Naive thymus-derived CD8-positive, alpha-beta T cell (primary cell): ENCODE measurements at places on chromosomes 13 and 19.

- H3K36me3 ChIP-seq, result peaks cover 74% of the 10 kb centered on the region
- no peaks in the 10 kb centered on the region for H3K4me1 ChIP-seq
- no peaks in the 10 kb centered on the region for H3K27me3 ChIP-seq
- DNase-seq, result no peak
- no peak overlapping the region for H3K4me3 ChIP-seq
Measured at GRCh38 chr13:98796798-98797197, 44.3 kb upstream of the SLC15A1 start.

GRCh38 chr13:113252516-113253095, 43.2 kb downstream of the CUL4A start:
- no peak overlapping the region for H3K27ac ChIP-seq
- H3K4me3 ChIP-seq, result no peak overlapping the region
- no peaks in the 10 kb centered on the region for H3K27me3 ChIP-seq
- H3K36me3 ChIP-seq, result no peaks in the 10 kb centered on the region

GRCh38 chr13:30918662-30919405, 12.8 kb downstream of the MEDAG start:
- no peak overlapping the region for H3K4me3 ChIP-seq
- no peaks in the 10 kb centered on the region for H3K36me3 ChIP-seq
- peaks cover 23% of the 10 kb centered on the region for H3K27me3 ChIP-seq
- DNase-seq, result no peak
- H3K27ac ChIP-seq, result no peak overlapping the region

GRCh38 chr13:30847650-30848307, 58.3 kb upstream of the MEDAG start:
- no peaks in the 10 kb centered on the region for H3K36me3 ChIP-seq
- H3K27ac ChIP-seq, result no peak overlapping the region
- H3K27me3 ChIP-seq, result no peaks in the 10 kb centered on the region

DNA sequence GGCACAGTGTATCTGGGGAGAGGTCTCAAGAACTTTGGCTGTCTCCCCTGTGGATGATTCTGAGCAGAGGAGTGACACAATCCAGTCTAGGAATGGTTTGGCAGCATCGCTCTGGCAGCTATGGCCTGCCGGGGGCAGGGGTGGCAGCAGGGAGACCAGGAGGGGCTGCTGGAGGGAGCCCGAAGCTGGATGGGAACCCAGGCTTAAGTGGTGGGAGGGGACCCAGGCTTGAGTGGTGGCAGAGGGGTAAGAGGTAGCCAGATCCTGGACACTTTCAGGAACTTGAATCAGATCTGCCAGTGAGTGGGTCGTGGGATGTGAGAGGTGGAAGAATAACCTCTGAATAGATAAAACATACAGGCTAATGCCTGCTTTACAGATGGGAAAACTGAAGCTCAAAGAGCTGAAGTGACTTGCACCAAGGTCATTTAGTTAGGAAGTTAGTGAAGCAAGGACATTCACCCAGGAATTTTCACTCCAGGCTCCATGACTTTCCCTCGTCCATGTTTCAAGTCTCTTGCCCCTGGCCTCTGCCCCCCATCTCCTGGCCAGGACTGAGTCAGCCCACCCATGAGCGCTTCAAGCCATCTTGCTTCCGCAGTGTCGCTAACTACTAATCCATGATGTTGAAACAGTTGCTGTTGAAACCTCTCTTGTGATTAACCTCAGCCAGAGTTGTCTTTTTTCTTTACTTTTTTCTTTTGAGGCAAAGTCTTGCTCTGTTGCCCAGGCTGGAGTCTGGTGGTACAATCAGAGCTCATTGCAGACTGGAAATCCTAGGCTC, 29.9 kb upstream of the C1QTNF9 start:
- no peak overlapping the region for H3K4me3 ChIP-seq
- DNase-seq, result no peak
- H3K27me3 ChIP-seq, result no peaks in the 10 kb centered on the region

GRCh38 chr13:80523134-80523533, 182.2 kb upstream of the SPRY2 start:
- no peaks in the 10 kb centered on the region for H3K27me3 ChIP-seq
- H3K4me1 ChIP-seq, result no peaks in the 10 kb centered on the region
- H3K27ac ChIP-seq, result no peak overlapping the region

DNA sequence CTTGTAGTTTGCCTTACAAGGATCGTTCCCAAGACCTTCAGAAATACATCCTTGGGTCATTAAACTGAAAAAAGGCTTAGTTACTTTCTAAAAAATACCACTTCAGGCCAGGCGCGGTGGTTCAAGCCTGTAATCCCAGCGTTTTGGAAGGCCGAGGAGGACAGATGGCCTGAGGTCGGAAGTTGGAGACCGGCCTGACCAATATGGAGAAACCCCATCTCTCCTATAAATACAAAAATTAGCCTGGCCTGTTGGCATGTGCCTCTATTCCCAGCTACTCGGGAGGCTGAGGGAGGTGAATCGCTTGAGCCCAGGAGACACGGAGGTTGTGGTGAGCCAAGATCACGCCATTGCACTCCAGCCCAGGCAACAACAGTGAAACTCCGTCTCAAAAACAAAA, 2.2 kb upstream of the ZNF28 start:
- H3K4me3 ChIP-seq, result no peak overlapping the region
- no peaks in the 10 kb centered on the region for H3K27me3 ChIP-seq
- H3K27ac ChIP-seq, result no peak overlapping the region
- H3K4me1 ChIP-seq, result peaks cover 9% of the 10 kb centered on the region
- DNase-seq, result no peak

GRCh38 chr13:96779691-96780090, 214.6 kb downstream of the OXGR1 start:
- H3K27me3 ChIP-seq, result no peaks in the 10 kb centered on the region
- no peak for DNase-seq
- H3K4me3 ChIP-seq, result no peak overlapping the region

DNA sequence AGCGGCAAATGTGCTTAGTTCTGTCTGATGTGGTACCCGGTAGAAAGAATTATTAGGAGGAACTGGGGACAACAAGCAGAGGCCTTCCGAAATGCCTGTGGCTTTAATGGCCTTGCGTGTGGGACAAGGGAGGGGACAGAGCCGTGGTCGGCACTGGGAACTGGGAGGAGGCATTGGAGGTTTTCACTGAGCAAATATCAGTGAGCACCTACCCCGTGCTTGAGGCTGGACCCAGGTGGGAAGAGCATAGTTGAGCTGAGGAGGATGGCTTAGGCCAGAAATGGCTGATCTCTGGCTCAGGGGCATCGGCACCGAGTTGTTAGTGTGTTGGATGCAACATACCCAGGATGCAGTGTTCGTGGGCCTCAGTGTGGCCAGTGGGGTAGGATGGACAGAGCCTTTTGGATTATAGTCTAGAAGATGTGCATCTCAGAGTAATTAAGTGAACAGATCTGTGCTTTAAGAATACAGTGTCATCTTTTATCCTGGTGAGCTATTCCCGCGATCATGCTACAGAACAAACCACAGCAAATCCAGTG, 201.3 kb downstream of the TEX29 start:
- no peak overlapping the region for H3K27ac ChIP-seq
- H3K4me1 ChIP-seq, result no peaks in the 10 kb centered on the region
- H3K27me3 ChIP-seq, result peaks cover 14% of the 10 kb centered on the region
- no peaks in the 10 kb centered on the region for H3K36me3 ChIP-seq
- DNase-seq, result no peak
- H3K4me3 ChIP-seq, result no peak overlapping the region

DNA sequence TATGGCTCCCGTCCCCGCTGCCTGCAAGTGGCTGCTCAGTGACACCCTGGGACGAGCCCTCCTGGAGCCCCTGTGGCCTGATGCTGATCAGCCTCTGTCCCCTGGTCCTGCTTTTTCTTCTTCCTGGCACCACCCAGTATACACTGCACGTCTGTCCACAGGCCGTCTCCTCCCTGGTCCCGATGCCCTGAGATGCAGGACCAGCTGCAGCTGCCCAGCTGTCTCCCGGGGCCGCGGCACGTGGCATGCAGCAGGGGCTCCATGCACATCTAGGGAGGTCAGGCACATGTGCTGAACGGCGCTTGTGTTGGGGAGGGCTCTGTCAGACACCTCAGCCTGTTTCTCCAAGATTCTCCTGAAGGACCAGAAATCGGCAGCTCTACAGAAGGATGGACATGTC, 30.2 kb downstream of the ZFR2 start:
- DNase-seq, result no peak
- H3K27me3 ChIP-seq, result no peaks in the 10 kb centered on the region
- no peaks in the 10 kb centered on the region for H3K36me3 ChIP-seq
- H3K4me3 ChIP-seq, result no peak overlapping the region
- H3K27ac ChIP-seq, result no peak overlapping the region

DNA sequence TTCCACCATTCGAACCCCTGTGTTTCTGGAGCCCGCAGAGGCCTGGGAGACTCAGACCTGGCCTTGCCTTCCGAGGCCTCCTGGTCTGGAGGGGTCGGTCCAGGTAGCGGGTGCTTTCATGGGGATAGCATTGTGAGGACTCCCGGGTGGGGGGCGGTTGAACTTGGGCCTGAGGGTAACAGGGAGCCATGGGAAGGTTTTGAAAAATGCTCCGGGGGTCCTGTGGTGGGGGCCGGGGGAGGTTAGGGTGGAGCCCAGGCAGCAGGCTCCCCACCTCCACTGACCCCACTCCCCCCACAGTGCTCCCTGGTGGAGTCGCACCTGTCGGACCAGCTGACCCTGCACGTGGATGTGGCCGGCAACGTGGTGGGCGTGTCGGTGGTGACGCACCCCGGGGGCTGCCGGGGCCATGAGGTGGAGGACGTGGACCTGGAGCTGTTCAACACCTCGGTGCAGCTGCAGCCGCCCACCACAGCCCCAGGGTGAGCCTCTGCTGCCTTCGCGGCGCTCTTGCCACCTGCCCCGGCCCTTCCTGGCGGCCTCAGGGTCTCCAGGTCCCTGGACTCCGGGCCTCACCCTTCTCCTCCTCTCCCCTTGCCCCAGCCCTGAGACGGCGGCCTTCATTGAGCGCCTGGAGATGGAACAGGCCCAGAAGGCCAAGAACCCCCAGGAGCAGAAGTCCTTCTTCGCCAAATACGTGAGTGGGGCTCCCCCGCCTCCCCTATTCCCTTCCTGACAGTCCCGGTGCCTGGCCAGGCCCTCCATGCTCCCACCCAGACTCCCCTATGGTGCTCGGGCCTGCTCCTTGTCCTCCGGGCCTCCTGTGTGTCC, 3.8 kb upstream of the GARIN5A start:
- H3K27me3 ChIP-seq, result peaks cover 2% of the 10 kb centered on the region
- DNase-seq, result no peak
- no peak overlapping the region for H3K4me3 ChIP-seq
- H3K4me1 ChIP-seq, result peaks cover 26% of the 10 kb centered on the region

- no peaks in the 10 kb centered on the region for H3K36me3 ChIP-seq
- no peak for DNase-seq
- peaks cover 4% of the 10 kb centered on the region for H3K27me3 ChIP-seq
- H3K27ac ChIP-seq, result no peak overlapping the region
- H3K4me3 ChIP-seq, result no peak overlapping the region
Measured at GRCh38 chr13:47146136-47146535, 249.3 kb upstream of the HTR2A start.

DNA sequence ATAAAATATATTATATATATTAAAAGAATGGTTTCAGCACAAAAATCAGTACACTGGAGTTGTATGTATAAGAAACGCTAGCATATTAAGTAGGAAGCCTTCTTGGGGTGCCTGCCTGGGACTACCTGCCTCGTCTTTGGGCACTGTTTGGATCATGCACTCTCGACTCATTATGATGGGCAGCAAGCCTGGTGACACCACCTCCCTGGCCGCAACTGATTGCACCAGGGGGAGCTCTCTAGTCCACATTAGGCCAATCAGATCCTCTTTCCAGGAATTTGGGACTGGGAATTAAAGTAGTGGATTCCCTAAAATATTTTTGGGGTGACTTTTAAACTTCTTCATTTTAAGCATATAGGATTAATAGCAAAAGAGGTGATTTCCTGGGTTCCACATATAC, 56.0 kb upstream of the RGCC start:
- no peaks in the 10 kb centered on the region for H3K36me3 ChIP-seq
- no peaks in the 10 kb centered on the region for H3K4me1 ChIP-seq
- no peak for DNase-seq

DNA sequence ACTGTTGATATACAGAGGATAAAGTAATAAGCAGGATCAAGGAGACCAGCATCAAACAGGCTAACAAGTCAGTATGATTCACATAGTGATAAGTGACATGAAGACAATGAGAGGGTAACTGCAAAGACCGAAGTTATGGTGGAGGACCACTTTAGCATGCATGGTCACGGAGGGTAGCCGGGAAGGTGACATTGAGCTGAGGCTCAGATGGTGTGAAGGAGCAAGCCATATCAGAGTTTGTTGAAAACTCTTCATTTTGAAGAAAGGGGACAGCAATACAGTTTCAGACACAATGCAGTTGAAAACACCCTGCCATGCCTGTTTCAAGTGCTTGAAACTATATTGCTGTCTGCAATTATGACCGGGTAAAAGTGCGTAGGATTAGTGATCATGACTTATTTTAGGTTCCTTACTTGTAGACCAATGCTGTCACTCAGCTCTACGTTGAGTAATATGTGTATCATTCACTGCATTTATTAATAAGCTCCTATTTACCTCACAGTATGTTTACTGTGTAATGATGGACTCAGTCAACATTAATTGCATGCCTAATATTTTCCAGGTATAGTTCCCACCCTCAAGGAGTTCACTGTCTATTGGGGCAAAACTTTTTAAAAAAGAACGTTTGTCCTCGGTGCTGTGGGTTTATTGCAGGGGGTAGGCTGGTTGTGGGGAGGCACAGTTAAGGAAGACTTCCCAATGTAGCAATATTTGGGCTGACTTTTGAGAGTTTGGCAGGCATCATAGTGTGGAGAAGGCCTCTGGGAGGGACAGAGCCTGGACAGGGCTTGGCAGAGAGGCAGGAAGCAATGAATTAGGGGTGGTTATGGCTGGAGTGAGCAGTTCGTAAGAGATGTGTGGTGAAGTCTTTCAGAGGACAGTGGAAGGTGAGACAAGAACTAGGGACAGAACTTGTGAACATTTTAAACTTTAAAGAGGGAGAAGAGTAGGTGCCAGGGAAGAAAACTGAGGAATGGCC, 3.2 kb downstream of the UBAC2 start:
- peaks cover 7% of the 10 kb centered on the region for H3K36me3 ChIP-seq
- DNase-seq, result no peak
- peak overlapping the region; percentile 93 for H3K4me3 ChIP-seq
- H3K27me3 ChIP-seq, result no peaks in the 10 kb centered on the region
- H3K4me1 ChIP-seq, result peaks cover 61% of the 10 kb centered on the region

DNA sequence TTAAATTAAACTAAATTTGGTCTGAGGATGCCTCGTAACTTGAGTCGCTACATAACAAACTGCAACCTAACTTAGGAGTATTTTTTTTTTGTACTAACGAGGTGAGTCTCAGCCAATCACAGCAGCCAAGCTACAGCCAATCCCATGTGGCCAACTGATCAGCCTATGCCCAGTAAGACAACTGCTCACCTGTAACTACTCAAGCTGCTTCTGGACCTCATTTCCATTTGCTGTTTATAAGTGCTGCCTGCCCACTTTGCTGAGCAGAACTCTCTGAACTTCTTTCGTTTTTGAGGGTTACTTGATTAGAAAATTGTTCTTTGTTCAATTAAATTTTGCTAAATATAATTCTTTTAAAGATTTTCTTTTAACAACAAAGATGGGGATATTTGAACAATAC, 3.8 kb downstream of the CPB2 start:
- peaks cover 7% of the 10 kb centered on the region for H3K4me1 ChIP-seq
- H3K4me3 ChIP-seq, result no peak overlapping the region
- H3K27me3 ChIP-seq, result peaks cover 2% of the 10 kb centered on the region
- H3K36me3 ChIP-seq, result no peaks in the 10 kb centered on the region
- DNase-seq, result no peak
- no peak overlapping the region for H3K27ac ChIP-seq
